Bronchial epithelial cell (primary cell): ENCODE measurements at places on chromosomes 7 and 10. TPM values are rescaled to one million over a fixed set of nuclear protein-coding genes. Genes with fewer than 3 reads are reported as not detected.

Gene ASIC3
- under 0.01 and 0.26 TPM in 2 replicates for total RNA-seq

DNA sequence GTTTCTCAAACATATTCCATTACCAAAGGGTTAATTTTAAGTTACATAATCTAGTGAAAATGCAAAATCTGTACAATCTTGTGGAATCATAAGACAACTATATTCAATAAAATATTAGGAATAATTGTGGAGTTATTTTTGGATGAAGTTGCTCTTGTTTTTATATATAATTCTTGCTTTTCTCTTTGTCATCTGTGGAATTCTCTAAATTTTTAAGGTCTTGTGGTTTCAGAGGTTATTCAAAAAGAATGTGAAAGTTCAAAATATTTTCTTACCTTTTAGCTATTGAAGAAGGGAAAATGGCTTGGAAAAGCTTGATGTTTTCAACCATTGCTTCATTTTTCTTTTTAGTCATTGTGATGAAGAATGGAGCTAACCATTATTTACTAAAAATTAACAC is 552.1 kb downstream of the TFEC start:
- DNase-seq, result no peak

DNA sequence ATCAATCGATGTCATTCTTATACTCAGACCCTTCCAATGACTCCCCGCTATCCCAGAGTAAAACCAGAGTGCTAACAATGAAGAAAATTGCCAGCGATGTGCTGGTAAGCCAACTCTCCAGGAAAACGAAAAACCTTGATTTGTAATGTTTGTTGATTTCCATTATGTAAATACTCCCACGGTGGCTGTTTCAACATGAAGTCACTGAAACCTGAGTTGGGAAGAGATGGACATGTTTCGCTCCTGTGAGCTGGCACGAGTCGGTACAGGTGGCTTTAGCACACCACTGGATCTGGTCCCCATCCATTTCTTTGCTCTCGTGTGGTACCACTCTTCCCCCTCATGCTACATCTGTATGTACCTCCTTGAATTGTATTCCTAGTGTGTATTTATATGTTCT is 52.9 kb downstream of the AP3M1 start:
- DNase-seq, result peak; percentile 73

- DNase-seq, result peak; percentile 69
Measured at GRCh38 chr7:80428161-80429054, 83.5 kb downstream of the GNAT3 start.

DNA sequence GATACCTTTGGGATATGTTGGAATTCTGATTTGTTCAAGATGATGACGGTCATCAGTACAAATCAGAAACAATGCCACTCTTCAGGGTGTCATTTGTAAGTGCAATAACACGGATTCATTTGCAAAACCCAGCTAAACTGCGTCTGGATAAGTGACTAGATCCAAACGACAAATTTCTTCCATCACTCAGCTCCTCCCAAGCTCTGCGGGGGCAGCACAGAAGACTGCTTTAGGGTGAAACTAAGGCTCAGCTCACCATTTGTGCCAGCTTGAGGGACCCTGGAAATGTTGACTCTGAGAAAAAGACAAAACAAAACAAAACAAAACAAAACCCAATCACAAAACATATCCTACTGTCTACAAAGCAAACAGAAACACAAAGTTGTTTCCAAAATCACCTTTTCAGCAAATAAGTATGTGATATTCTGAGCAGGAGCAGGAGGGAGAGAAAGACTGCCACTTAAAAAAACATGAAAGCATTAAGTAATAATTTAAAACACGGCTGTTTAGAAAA is 8.0 kb downstream of the EVX1 start:
- DNase-seq, result no peak

- no peak for DNase-seq
Measured at GRCh38 chr7:85184599-85185423, 2.0 kb downstream of the SEMA3D start.

GRCh38 chr10:44178856-44179255 is 206.0 kb downstream of the CXCL12 start:
- DNase-seq, result no peak

DNA sequence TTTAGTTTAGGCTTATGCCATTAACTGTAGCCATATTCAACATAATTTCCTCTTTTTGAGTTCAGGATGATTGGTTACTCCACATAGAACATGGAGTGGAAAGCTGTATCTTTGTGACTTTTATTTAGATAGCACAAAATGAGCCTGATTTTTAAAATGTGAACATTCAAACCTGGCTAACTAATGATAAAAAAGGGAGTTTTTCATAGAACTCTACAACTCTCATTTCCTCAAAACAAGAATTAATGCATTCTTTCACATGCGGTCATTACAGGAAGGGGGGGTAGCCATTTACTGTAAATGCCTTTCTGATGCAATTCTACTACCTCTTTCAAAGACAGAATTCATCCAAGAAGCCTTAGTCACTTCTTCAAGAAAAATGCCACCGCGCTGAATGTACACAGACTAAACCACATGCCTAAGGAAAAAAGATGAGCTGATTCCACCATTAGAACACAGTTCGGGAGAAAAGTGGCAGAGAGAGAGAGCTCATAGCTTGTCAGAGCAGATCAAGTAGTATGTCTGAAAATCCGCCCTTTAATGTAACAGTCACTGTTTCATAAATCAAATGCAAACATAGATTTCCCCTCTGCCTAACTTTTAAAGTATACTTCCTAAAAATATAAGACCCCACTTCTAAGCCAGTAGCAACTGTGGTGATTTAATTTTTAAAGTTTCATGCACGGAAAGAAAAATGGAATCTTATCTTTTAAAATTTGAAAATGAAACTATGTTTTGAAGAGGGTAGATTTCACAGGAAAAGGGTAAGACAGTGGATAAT is 226.4 kb upstream of the KLF14 start:
- DNase-seq, result peak; percentile 99

- DNase-seq, result peak; percentile 51
Measured at GRCh38 chr7:93757426-93757825, 133.1 kb downstream of the TFPI2 start.

DNA sequence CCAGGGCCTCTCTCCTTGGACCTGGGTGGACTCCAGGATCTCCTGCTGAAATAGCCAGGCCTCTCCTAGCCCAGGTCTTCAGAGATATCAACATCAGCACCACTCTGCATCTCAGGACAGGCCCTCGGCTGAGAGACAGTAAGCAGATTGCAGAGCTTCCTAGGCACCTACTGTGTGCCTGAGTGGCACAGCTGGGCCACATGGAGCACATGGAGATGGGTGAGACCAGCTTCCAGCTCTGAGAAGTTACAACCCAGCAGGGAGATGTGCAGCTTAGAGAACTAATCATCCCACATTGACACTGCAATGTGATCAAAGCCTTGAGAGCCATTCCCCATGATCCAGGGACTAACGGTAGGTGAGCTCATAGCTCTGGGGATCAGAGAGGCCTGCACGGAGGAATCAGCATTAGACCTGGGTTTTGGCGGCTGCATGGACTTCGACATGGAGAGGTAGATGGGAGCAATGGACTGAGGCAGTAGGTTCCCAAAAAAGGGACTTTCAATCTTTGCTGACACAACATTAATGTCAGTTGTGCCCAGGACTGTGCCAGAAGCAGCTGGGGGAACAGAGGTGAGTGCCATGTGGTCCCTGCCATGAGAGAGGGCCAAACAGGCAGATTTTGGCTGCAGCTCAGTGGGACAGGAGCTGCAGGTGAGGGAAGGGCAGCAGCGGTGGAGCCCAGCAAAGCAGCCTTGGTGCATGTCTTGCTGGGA is 76.0 kb upstream of the LEP start:
- no peak for DNase-seq

DNA sequence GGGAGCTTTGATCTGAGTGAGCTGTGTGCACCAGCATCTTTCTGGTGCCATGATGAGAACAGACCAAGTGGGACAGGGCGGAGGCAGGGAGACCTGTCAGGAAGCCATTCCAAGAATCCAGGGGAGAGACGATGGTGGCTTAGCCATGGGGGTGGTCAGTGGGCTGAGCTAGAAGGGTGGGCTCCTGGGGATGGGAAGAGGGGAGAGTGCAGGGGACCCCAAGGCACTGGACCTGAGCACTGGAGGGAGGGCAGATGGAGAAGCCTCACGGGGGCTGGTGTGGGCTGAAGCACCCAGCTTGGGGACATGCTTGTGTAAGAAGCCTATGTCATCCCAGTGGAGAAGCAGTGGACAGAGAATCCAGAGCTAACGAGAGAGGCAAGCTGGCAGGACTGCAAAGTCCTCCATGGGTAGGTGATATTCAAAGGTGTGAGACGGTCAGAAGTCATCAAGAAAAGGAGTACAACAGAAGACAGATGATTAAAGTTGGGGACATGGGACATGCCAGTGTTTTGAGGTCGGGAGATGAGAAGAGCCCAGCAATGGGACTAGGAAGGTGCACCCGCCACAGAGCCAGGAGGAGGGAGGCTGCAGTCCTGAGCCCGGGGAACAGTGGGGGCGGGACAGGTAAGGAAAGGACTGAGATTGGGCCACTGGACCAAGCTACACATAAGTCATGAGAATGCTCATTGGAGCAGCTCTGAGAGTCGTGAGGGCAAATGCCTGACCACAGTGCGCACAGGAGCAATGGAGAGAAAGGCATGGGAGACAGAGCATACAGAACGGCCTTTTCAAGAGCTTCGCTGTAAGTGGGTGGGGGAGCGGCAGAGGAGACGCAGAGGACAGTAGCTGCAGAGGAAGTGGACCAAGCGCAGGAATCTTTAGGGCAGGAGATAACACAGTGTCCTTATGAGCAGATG is 72.0 kb downstream of the GRID1 start:
- no peak for DNase-seq

DNA sequence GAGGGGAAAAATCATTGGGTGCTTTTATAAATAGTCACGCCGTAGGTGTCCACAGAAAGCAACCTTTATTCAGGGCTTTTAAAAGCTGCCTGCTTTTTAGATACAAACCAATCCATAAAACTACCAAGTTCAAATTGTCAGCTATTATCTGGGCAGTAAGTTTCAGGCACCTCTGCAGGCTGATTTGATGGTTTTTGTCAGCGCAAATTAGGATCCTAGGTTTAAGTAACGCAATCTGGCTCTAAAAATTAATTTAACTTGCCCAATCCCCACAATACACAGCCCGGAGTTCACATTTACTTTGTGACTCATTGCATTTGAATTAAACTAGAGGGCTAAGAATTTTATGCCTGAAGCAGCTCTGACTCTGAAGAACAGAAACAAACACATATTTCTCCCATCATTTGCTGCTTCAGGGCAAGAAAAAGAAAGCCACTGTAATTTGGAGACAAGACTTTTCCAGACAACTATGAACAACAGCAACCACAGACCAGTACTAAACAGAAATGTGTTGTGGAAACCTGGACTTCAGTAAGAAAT is 43.3 kb downstream of the NRP1 start:
- peak; percentile 89 for DNase-seq

DNA sequence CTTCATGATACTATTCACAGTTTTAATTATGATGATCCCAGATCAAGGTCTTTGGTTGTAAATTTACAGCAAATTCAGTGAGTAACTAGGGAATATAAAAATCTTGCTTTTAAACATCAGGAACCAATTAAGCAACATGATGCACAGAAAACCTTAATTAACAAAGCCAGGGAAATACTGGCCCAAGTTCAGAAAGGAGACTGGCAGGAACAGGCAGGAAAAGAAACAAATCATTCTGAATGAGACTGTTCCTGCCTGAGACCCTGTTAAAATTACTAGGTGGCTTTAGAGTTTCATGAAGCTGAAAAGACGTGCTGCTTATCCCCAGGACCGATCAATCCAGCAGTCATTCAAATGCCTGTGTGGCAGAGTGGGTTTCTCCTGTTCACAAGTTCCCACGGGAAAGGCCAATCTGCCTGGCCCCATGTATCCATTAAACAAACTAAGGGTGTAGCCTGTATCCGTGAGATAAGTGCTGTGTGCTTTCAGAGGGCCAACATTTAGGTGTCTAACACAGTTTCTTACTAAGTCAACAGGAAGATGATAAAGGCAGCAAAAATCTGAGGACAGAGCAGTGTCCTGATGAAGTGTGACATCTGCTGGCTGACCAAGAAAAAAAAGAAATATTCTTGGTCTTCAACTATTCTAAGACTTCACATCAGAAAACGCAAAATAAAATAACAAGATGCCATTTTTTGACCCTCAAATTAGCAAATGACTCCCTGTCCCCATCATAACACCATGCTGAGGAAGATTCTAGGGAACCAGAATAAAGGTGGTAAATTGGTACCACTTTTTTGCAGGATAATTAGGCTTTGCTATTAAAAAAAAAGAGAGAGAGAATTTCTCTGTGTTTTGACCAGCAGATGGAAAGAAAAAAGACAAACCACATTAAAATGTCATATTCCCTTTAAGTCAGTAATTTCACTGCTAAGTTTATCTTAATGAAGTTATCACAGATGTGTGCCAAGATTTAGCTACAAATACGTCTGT is 34.2 kb downstream of the PUS7 start:
- DNase-seq, result peak; percentile 76

DNA sequence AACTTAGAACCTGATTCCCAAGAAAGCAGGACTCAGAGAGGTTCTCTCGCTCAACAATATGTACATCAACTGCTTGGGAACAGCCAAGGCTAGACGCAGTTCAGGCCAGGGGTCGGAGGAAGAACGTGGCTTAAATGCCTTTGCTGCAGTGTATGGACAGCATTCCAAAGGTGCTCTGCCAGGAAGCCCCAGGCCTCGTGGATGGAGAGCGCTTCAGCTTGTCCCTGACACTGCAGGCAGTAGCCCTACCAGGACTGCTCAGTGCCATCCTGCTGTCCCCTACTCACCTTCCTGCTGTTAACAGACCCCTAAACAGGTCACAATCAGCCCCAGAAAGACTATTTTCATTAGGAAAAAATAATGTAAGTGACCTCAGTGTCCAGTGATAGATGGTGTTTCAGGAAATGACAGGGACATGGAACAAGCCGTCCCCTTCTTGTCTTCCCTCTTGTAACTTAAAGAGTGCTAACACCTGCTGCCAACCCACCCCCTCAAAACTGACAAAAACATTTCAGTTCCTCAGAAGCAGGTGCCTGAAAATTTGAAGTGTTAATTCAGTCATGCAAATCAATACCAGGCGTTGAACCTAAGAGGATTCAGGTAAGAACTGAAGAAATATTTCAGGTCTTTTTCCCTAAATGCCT is 16.5 kb downstream of the CREB3L2 start:
- DNase-seq, result no peak

DNA sequence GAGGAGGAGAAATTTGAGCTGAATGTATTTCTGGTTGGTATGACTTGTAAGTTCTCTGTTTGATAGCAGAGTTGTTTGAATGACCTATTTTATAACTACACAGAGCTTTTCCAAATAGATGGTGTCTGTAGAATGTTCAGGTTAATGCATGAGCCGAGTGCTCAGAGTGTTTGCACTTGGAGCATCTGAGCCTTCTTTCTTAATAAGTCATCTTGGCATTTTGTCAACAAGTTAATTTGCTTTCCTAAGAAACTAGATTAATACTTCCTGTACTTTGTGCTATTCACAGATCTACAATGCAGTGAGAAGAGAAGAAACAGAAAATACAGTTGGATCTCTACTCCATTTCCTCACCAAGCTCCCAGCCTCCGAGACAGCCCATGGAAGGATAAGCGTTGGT is 138.2 kb downstream of the PLCE1 start:
- DNase-seq, result peak; percentile 76
